ENCODE measurements at places on chromosomes 12 and 14. TPM values are rescaled to one million over a fixed set of nuclear protein-coding genes. Genes with fewer than 3 reads are reported as not detected.

LEMD3 gene
- 10.4 TPM for total RNA-seq

GRCh38 chr14:58309086-58309485 is 10.7 kb downstream of the ARID4A start:
- DNase-seq = no peak
- no peaks in the 10 kb centered on the region for H3K27me3 ChIP-seq
- no peak overlapping the region for H3K27ac ChIP-seq
- no peak overlapping the region for H3K4me3 ChIP-seq
- H3K36me3 ChIP-seq = no peaks in the 10 kb centered on the region
- H3K4me1 ChIP-seq = no peaks in the 10 kb centered on the region

DNA sequence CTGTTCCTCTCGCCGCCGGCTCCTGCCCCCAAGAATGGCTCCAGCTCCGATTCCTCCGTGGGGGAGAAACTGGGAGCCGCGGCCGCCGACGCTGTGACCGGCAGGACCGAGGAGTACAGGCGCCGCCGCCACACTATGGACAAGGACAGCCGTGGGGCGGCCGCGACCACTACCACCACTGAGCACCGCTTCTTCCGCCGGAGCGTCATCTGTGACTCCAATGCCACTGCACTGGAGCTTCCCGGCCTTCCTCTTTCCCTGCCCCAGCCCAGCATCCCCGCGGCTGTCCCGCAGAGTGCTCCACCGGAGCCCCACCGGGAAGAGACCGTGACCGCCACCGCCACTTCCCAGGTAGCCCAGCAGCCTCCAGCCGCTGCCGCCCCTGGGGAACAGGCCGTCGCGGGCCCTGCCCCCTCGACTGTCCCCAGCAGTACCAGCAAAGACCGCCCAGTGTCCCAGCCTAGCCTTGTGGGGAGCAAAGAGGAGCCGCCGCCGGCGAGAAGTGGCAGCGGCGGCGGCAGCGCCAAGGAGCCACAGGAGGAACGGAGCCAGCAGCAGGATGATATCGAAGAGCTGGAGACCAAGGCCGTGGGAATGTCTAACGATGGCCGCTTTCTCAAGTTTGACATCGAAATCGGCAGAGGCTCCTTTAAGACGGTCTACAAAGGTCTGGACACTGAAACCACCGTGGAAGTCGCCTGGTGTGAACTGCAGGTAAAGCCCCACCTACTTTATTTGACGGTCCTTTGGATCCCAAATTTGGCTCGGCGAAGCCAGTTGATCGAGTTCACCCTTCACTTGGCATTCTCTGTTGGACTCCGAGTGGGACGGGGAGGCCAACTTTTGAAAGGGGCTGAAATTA is 1.5 kb downstream of the WNK1 start:
- H3K27ac ChIP-seq = peak overlapping the region; percentile 95
- H3K27me3 ChIP-seq = no peaks in the 10 kb centered on the region
- DNase-seq = peak; percentile 55
- H3K4me1 ChIP-seq = peaks cover 43% of the 10 kb centered on the region
- H3K36me3 ChIP-seq = no peaks in the 10 kb centered on the region

DNA sequence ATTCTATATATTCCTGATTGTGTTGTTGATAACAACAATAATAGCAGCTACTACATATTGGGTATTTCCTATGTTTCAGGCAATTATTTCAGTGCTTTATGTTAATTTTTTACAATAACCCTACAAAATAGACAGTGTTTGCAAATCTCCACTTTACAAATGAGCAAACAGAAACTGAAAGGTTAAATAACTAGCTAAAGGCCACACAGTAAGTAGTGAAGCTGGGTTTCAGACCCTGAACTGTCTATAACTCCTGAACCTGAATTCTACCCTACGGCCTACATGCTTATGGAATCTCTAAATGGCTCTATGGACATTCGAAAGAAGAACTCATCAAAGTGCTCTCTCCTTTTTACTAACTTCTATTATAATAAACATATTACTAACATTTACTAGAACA is 19.7 kb upstream of the NUDT4 start:
- no peak for DNase-seq
- H3K27ac ChIP-seq = peak overlapping the region; percentile 6
- H3K36me3 ChIP-seq = no peaks in the 10 kb centered on the region
- H3K4me1 ChIP-seq = peaks cover 33% of the 10 kb centered on the region

INSM2 gene
- total RNA-seq = not detected

- DNase-seq = no peak
- no peak overlapping the region for H3K4me3 ChIP-seq
- no peaks in the 10 kb centered on the region for H3K36me3 ChIP-seq
- H3K4me1 ChIP-seq = peaks cover 5% of the 10 kb centered on the region
- H3K27me3 ChIP-seq = no peaks in the 10 kb centered on the region
These were observed 42.4 kb upstream of the PPP2R5C start for GRCh38 chr14:101719045-101719645.

DACT1 gene
- total RNA-seq = 0.67 TPM

- DNase-seq = no peak
- H3K36me3 ChIP-seq = no peaks in the 10 kb centered on the region
- no peak overlapping the region for H3K4me3 ChIP-seq
These were observed 43.7 kb upstream of the KITLG start for GRCh38 chr12:88623777-88624548.

KANSL2 gene
- 31.5 TPM for total RNA-seq

CYP27B1 gene
- 0.42 TPM for total RNA-seq

DNA sequence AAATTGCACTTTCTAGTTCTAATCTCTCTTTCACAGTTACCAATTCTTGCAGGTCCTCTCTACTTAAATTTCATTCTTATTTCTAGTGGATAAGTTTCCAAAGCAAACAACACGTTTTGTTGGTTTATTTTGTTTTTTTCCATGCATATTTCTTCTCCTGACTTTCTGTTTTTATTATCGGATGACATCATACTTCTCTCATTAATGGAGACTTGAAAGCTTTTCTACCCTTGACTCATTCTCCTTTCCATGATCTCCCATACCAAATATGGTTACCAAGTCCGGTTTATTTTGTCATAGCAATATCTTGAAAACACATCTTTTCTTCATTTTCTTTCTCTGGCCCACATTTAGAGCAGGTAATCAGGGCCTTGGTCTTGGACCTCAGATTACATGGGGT is 796.5 kb downstream of the GALC start:
- no peak for DNase-seq
- no peaks in the 10 kb centered on the region for H3K4me1 ChIP-seq
- H3K27ac ChIP-seq = no peak overlapping the region
- no peaks in the 10 kb centered on the region for H3K36me3 ChIP-seq
- no peaks in the 10 kb centered on the region for H3K27me3 ChIP-seq

DNA sequence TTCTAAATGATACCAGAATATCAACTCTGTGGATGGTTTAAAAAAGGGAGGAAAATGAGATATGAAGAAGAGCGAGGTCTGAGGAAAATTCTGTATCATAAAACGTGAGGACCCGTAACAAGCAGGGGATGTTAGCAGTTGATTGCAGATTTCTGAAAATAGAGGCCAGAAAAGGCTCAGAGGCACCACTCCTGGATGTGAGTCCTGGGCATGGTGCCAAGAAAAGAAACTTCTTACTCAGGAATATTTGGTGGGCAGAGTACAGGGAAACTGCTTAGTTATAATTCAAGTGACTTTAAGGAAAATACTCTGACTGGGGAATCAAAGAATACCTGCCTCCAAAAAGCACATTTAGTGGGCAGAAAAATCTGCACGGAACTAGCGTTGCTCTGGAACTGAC is 85.5 kb downstream of the PRICKLE1 start:
- no peak for DNase-seq
- no peaks in the 10 kb centered on the region for H3K27me3 ChIP-seq
- H3K36me3 ChIP-seq = no peaks in the 10 kb centered on the region
- no peaks in the 10 kb centered on the region for H3K4me1 ChIP-seq
- H3K4me3 ChIP-seq = no peak overlapping the region

- H3K27me3 ChIP-seq = no peaks in the 10 kb centered on the region
- H3K4me1 ChIP-seq = no peaks in the 10 kb centered on the region
- H3K36me3 ChIP-seq = no peaks in the 10 kb centered on the region
- no peak for DNase-seq
- H3K4me3 ChIP-seq = no peak overlapping the region
These were observed 23.5 kb upstream of the SEL1L start for GRCh38 chr14:81557146-81557545.

SLC22A17 gene
- 0.95 TPM for total RNA-seq

- H3K27me3 ChIP-seq = peaks cover 22% of the 10 kb centered on the region
- H3K27ac ChIP-seq = peak overlapping the region; percentile 34
- DNase-seq = peak; percentile 76
- no peaks in the 10 kb centered on the region for H3K36me3 ChIP-seq
- peak overlapping the region; percentile 77 for H3K4me3 ChIP-seq
These were observed 61.9 kb downstream of the SMUG1 start for GRCh38 chr12:54126696-54127537.

GRCh38 chr12:95339086-95339788 is 121.6 kb downstream of the VEZT start:
- DNase-seq = no peak
- H3K36me3 ChIP-seq = no peaks in the 10 kb centered on the region
- H3K4me3 ChIP-seq = no peak overlapping the region
- no peaks in the 10 kb centered on the region for H3K27me3 ChIP-seq
- H3K27ac ChIP-seq = no peak overlapping the region

GRCh38 chr12:29879606-29880308 is 96.0 kb upstream of the TMTC1 start:
- no peaks in the 10 kb centered on the region for H3K27me3 ChIP-seq
- no peak overlapping the region for H3K4me3 ChIP-seq
- H3K36me3 ChIP-seq = no peaks in the 10 kb centered on the region
- H3K4me1 ChIP-seq = no peaks in the 10 kb centered on the region

PZP gene
- 0.25 TPM for total RNA-seq

KRT81 gene
- not detected for total RNA-seq

KRT6A gene
- total RNA-seq = 0.53 TPM

NTS gene
- not detected for total RNA-seq

ANO4 gene
- not detected for total RNA-seq

GRCh38 chr12:68749443-68749842 is 3.5 kb downstream of the SLC35E3 start:
- no peaks in the 10 kb centered on the region for H3K27me3 ChIP-seq
- no peak overlapping the region for H3K27ac ChIP-seq
- no peak overlapping the region for H3K4me3 ChIP-seq
- H3K4me1 ChIP-seq = peaks cover 17% of the 10 kb centered on the region
- no peaks in the 10 kb centered on the region for H3K36me3 ChIP-seq
- no peak for DNase-seq

DNA sequence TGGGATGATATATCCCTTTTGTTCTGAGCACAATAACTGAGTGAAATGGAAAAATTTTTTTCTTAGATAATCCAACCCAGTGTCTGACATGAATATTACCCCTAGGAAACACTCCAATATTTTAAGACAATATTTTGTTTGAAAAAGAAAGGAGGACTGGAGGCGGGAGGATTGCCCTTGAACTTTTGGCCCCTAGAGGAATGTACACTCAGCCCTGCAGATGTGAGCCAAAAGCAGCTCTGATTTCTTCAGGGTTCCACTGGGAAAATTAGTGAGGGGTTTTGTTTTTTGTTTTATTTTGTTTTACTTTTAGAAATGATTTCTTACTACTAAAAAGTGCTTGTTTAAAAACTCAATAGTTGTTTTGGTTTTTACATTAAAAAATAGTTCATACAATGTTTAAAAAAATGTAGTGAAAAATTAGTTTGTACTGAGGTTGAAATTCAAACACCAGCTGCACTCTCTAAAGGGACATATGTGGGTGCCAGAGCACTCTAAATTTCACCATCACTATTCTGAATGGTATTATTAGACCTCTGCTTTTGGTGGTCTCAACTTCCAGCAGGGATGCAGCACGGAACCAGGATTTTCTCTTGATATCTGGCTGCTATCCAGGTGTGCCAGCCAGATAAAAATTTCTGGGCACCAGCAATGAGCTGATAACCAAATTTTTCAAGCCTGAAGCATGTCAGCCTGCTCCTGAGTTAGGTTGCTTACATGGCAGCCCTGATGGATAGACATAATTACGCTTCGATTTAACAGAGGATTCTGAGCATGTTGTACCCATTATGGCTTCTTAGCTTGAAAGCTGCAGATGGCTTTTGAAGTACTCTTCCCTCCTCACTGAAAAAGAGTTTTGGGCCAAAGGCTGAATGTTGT is 141.9 kb downstream of the ANO6 start:
- no peaks in the 10 kb centered on the region for H3K36me3 ChIP-seq
- H3K4me1 ChIP-seq = peaks cover 22% of the 10 kb centered on the region
- H3K27ac ChIP-seq = peak overlapping the region; percentile 2
- H3K27me3 ChIP-seq = no peaks in the 10 kb centered on the region

DNA sequence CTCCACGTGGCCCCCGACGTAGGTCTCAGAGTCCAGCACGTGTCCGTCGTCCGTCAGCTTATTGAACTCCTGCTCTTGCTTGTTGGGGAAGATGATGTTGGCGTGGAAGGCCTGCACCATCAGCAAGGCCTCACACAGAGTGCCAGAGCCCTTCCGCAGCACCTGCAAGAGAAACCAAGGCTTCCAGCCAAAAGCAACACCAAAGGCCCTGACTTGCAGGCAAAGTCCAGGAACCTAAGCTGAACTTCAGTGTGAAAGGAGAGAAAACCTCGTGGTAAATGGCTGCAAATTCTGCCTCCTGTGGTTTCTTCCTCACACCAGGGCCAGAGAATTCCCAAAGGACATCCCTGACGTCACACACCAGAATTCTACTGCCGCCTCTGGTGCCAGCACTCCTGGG is 14.5 kb downstream of the POLE start:
- H3K27ac ChIP-seq = no peak overlapping the region
- H3K4me1 ChIP-seq = no peaks in the 10 kb centered on the region
- no peaks in the 10 kb centered on the region for H3K36me3 ChIP-seq
- H3K27me3 ChIP-seq = no peaks in the 10 kb centered on the region
- no peak overlapping the region for H3K4me3 ChIP-seq
- no peak for DNase-seq

- no peak for DNase-seq
- no peak overlapping the region for H3K27ac ChIP-seq
- no peaks in the 10 kb centered on the region for H3K36me3 ChIP-seq
These were observed 121.9 kb downstream of the PDE3A start for GRCh38 chr12:20490213-20490612.
